SJSA1 (cell line): ENCODE measurements at places on chromosomes 11 and 22. TPM values are rescaled to one million over a fixed set of nuclear protein-coding genes. Genes with fewer than 3 reads are reported as not detected.

SLC22A6 gene
- total RNA-seq: not detected in 2 replicates

CYTH4 gene
- 1.1 TPM in 1 of 2 replicates, not detected in the other for total RNA-seq

HBG2 gene
- not detected in 2 replicates for total RNA-seq

DNA sequence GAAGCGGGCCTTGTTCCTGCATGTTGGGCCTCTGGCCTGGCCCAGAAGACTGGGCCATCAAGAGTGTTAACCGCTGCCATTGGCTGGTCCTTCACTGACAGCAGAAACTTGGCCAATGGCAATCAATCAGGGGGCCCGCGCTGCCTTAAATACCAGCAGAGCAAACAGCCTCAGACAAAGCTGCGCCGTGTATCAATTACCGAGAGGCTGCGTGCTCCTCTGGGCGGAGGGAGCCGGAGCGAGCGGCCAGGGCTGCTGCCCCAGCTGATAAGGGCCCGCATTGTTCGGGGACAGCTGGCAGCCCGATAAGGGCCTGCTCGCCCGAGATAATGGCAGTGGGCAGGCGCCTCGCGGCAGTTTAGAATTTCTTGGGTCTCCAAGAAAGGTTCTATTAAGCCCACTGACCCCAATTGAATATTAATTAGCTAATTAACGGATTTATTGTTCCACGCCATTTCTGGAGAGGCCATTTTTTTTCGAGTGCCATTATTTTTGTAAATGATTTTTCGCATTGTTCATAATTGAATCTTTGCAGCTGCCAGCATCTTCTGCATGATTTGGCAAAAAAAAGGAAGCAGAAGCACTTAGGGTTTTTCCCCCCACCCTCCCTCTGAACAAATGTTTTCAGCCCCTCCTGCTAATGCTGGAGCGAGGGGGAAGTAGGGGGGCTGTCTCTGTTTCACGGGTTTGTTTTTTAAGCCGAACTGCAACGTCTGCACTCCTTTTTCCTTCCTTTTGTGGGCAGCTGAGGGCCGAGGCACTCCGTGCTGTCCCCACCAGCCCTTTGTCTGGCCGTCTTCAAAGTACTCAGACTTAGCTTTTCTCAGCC is 37.6 kb upstream of the RIC3 start:
- DNase-seq: no peak

DNA sequence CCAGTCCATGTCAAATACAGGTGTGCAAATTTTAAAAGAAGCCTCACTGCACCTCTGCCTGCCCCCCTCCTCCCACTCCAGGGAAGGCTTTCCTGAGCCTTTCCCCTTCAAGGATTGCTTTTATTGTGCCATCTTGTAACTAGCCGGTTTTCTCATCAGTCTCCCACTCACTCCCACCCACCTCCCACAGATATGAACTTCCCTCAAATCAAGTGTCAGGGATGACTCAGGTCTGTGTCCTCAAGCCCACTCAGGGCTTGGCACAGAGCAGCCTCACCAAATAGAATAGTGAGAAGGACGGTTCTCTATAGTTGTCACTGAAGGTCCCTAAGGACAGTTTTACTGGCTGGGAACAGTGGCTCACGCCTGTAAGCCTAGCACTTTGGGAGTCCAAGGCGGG is 43.0 kb downstream of the THAP12 start:
- DNase-seq: no peak

DNA sequence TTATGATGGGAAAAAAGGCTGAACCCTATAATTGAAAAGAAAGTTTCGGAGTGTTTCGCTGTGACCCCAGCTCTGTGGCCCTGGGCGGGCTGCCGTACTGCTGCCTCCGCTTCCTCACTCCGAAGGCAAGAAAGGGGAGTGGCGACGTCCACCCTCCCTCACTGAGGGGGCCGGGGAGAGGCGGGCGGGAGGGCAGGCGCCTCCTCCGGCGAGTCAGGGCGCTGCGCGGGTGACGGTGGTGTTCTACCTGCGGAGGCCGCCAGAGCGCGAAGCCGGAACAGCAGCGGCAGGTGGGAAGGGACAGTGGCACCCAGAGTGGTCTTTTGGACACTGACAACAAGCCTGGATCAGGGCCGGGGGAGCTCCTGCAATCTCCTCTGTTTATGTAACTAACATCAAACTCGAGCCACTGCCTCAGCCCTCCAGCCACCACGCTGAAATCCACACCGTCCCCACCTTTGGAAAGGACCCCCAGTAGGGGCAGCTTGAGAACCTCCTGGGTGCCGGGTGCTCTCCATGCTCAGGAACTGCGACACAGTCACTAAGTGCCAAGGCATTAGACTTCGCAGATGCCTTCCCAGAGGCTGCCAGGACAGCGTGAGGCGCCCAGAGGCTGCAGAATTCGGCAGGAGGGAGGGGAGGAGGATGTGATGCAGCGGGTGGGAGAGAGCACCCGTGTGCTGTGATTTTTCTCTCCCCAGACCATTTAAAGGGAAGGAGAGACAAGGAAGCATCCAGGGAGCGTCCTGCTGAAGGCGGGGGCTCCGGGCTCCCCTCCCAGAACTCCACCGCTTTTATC is 25.5 kb downstream of the BID start:
- no peak for DNase-seq

GRCh38 chr11:76131671-76132631 is 74.4 kb downstream of the WNT11 start:
- no peak for DNase-seq

DNA sequence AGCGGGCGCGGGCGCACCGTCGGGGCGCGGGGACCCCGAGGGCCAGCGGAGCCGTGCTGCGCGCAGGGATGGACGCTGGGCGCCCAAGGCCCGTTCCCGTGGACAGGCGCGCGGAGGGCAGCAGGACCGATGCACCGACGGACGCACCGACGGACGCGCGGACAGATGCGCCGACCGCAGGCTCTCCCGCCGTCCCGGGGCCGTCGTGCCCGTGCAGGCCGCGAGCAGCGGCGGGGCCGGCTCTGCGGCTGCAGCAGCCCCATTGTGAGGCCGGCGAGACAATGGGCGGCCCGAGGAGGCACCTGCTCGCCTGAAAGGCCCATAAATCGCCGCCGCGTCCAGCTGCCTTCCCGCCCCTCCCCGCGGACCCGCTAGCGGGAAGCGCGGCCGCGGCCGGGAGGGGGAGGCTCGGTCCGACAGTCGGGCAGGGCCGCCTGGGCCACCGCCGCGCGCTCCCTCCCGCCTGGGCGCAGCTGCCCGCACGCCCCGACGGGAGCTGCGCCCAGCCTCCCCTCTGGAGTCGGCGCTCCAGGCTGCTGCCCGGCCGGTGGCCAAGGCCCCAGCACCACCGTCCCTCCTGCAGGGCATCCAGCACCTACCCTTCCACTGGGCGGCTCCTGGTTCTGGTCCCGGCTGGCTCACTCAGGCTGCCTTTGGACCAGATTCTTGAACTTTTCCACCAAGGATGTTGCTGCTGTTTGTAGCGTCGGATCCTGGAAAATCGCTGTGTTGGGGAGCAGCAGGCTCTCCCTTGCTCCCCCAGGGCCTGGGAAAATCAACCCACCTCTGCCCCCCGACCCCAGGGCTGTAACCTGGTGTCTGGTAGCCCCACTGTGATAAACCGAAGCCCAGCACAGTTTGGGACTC is 15.8 kb downstream of the CDKN1C start:
- no peak for DNase-seq
